ENCODE measurements at places on chromosomes 6 and 20.

GRCh38 chr20:3190681-3191111 is 13.8 kb downstream of the DDRGK1 start:
- no peak for DNase-seq

- DNase-seq: no peak
These were observed 550.5 kb upstream of the MARCKS start for GRCh38 chr6:113306552-113307145.

DNA sequence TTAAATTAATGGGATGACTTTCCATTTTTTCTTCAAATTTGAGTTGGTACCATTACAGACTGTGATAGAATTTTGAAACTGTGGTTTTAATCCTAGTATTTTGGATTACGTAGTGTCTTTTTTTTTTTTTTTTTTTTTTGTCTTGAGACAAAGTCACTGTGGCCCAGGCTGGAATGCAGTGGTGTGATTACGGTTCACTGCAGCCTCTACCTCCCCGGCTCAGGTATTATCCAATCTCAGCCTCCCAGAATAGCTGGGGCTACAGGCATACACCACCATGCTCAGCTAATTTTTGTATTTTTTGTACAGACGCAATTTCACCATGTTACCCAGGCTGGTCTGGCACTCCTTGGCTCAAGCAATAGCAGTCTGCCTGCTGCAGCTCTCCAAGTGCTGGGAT is 87.1 kb downstream of the SOX4 start:
- DNase-seq: no peak

GRCh38 chr6:89146718-89147700 is 1.2 kb downstream of the PM20D2 start:
- DNase-seq: no peak

DNA sequence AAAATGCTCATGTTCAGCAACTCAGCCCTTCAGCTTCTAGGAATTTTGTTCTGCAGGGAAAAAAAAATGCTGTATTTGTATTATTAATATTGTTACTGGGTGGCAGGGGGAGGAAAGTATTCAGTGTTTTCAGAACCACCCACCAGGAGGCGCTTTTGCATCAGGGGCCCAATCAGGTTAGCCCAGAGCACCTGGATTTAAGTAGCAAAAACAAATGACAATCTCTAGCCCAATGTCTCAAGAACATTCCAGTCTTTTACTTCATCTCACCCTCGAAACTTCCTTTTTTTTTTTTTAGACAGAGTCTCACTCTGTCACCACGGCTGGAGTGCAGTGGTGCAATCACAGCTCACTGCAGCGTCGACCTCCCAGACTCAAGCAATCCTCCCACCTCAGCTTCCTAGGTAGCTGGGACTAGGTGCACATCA is 635 bp upstream of the C20orf203 start:
- peak; percentile 69 for DNase-seq

DNA sequence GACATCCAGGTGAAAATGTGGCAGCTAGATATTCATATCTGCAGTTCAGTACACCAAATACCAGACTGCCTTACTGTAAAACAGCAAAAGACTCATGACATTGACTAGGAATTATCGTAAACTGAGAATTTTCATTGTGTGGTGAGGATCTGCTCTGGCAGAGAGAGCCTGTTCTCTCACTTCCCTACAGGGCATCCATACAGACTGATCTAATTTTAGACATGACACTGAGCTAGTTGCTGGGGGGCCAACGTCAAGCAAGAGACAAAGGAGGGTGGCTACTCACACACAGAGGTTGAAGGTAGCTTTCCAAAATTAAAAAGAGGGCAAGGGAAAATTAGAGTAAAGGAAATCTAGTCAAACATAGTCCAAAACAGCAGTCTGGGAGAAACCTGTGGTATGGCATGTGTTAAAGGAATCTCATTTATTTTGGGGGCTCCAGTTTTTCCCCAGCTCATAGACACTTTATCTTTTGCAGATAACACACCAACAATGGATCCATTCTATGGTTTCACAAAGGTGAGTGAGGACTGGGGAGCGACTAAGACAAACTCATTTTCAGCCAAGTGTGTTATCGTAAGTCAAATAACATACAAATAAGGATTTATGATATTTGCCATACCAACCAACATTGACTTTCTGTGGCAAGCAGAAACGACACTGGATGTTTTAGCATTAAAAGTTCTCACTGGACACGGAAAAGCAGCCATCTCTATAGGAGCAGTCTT is 36.6 kb upstream of the NHSL1 start:
- DNase-seq: no peak

DNA sequence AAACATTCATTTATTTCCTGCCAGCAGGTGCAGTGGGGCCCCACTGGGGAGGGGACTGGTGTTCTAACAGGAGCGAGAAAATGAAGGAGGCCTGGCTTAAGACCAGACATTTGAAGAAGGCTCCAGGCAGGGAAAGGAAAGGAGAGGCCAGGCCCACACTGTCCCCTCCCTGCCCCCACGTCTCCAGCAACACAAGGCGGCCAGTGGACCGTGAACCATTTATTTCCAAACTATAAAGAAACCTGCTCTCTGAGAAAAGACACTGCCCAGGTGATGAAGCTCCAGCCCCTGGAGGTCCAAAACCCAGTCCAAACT is 41.4 kb upstream of the CDH22 start:
- peak; percentile 14 for DNase-seq

GRCh38 chr6:9623985-9624384 is 790.9 kb downstream of the TFAP2A start:
- DNase-seq: no peak

GRCh38 chr6:56860475-56860874 is 94.4 kb upstream of the BEND6 start:
- DNase-seq: no peak

DNA sequence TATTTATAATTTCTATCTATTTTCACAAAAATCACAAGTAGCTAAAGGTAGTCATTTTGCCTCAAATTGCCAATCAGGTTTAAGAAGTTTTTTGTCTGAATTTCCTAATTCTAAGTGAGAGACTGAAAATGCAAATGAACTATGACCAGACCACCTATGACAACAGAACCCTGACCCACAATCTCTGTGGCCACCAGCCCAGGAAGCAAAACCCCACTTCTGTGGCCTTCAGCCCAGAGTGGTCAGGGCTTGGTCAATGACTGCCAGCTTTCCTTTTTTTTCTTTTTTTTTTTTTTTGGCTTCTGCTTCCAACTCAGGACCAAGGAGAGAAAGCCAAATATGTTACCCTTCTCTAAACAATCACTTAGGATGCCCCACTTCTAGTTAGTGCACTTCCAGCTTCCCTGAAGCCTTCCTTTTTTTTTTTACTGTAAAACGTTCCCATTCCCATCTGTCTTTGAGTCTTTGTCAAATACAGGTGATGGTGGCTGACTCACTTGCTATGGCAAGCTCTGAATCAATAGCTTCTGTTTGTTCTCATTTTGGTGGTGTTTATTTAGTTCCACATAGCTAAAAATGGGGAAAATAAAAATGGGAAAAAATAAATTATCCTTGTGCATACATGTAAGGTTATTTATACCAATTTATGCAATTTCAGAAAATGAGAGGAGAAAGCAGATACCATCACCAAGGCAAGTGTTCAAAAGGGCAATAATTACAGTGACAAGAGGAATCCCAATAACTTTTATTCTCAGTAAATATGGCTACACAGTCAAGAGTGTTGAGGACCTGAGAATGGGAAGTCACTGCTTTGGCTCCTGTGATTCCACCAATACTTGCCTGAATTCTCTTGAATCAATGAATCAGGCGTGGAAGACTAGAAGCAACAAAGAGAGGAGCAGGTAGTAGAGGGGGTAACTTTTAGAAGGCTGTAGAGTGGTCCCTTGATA is 170.3 kb upstream of the PDE7B start:
- no peak for DNase-seq

- no peak for DNase-seq
These were observed 16.9 kb downstream of the CCR6 start for GRCh38 chr6:167139761-167140160.

GRCh38 chr20:59411170-59411569 is 110.8 kb downstream of the EDN3 start:
- no peak for DNase-seq

GRCh38 chr20:23129891-23130621 is 43.9 kb upstream of the CD93 start:
- DNase-seq: no peak

- DNase-seq: no peak
These were observed 5.9 kb downstream of the NKX2-4 start for GRCh38 chr20:21391185-21391971.

GRCh38 chr6:3023663-3024483 is 24.2 kb downstream of the NQO2 start:
- peak; percentile 2 for DNase-seq

Measured in COR-L47 (cell line).